Head of caudate nucleus (tissue), 42 donors: ENCODE measurements at places on chromosomes 3 and 15.

GRCh38 chr3:167120828-167121227 lies 259.3 kb downstream of the ZBBX start:
- DNase-seq, result no peak

- no peak for DNase-seq
Measured at GRCh38 chr3:99755831-99756230, 61.8 kb upstream of the CMSS1 start.

DNA sequence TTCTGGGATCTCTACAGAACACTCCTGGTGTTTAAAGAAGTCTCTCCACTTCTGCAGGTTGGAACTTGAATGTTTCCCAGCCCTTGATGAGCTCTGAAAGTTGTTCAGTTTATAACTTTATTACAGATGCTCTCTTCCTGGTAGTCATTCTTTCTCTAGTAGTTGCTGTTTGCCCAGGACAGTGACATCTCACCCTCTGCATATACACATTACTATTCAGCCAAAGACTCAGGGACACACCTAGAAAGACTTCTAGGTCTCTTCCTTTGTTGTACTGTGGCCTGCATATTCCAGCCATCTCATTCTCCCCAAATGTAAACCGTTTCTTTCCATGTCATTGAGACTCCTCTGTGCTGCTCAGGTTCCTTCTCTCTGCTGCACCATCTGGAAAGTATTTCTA lies 76.7 kb downstream of the MITF start:
- DNase-seq, result no peak

DNA sequence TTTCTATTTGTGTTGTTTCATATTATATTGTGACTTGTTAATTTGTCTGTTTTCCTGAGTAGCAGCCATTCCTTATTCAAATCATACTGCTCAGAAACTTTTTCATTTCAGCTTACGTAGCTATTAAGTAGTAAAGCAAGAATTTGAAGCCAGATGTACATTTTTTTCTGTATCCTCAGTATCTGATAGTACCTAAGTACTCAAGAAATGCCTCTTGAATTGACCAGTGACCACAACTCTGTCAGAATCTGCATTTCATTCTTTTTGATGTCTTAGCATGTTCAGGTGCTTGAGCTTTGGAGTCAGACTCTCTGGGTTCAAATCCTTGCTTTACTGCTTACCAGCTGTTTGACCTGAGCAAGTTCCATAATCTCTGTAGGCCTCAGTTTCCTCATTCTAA lies 30.6 kb downstream of the ZFAND6 start:
- no peak for DNase-seq

- DNase-seq, result no peak
Measured at GRCh38 chr3:128364291-128364690, 102.4 kb downstream of the DNAJB8 start.

- DNase-seq, result no peak
Measured at GRCh38 chr3:97967966-97968365, 4.3 kb downstream of the RIOX2 start.

GRCh38 chr15:50358845-50359244 lies 3.8 kb upstream of the GABPB1 start:
- DNase-seq, result no peak
